ENCODE measurements at places on chromosomes 3 and 15. TPM values are rescaled to one million over a fixed set of nuclear protein-coding genes. Genes with fewer than 3 reads are reported as not detected.

DNA sequence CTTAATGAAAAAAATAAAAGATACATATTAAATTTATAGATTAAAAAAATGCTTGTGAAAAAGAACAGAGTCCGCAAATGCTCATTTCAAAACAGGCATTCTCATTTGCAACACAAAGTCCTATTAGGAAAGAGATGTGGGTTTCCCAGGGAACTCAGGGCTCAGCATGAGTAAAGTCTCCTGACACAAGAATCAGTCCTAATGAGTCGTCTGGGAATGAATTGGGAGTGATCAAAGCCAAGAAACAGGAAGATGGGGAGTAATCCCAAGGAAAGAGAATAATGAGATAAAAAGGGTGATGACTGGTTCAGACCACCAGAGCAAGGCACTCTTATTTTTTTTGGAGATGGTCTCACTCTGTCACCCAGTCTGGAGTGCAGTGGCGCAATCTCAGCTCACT lies 443.7 kb downstream of the NR2F2 start:
- DNase-seq = no peak

Gene OR5H14
- total RNA-seq = not detected

Gene ERC2
- not detected for total RNA-seq

- no peak for DNase-seq
These were observed 75.6 kb upstream of the AGBL1 start for GRCh38 chr15:86004061-86004460.

DNA sequence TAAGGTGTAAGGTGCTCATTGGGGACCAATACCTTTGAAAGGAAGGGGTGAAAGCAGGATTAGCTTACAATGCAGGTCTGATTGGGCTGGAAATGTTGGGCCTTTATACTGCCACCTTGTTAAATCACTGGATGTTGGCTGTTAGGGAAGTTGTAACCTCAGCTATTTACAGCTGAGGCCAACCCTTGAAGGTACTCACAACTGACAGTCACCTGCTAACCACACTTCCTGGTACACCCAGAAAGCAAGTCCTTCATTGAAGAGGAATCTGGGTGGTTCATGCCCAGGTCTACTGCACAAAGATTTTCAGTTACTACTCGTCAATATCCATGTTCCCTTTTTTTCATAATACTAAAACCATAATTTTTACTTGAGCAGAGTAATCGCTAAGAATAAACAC lies 65.4 kb upstream of the CLDN18 start:
- DNase-seq = no peak

Gene GUCA1C
- not detected for total RNA-seq

GRCh38 chr3:39094851-39095677 lies 12.4 kb downstream of the GORASP1 start:
- DNase-seq = no peak

- no peak for DNase-seq
These were observed 845.1 kb upstream of the NR2F2 start for GRCh38 chr15:95485367-95485766.

- no peak for DNase-seq
These were observed 135.0 kb upstream of the UBE2E2 start for GRCh38 chr3:23068016-23068728.

DNA sequence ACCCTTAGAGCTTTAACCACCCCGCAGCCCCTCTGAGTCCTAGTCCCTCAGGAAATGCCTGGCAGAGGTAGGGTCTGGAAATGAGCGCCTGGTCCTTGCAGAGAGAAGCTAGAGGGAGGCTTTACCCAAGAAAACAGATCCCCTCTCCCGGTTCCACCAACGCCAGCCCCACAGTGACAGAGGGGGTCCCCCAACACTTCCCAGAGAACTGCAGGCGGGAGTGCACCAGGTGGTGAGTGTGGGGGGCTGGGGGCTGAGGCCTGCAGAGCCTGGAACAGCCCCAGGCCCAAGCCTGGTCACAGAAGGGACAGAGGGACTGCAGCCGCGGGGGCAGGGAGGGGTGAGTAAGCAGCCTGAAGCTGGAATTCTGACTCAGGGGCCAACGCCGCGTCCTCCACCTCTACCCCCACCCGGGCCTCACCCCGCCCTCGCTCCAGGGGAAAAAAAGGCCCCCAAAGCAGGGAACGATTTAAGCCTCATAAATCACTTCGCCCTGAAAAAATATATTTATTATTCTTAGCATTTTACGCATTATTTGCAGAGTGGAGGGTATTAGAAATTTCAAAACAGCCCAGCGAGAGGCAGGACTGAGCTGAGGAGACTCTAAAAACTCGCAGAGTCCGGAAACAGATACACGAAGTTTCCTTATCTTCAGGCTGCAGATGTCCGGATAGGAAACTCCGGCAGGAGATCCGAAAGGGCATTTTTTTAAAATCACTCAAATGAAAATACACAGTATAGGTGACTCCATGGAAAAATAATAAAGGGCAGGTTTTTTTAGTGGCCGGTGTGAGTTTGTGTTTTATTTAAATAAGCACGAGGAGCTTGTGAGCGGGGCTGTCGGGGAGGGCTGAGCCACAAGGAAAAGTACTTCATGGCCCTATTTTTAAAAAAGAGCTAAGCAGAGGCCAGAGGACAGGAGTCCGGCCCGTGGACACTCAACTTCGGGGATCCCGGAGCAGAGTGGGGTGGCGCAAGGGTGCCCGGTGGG lies 10.0 kb downstream of the GATA2 start:
- DNase-seq = no peak

Gene ROBO2
- total RNA-seq = not detected

- no peak for DNase-seq
These were observed 43.2 kb downstream of the EHHADH start for GRCh38 chr3:185210621-185211142.

Gene VIPR1
- 7.5 TPM for total RNA-seq

DNA sequence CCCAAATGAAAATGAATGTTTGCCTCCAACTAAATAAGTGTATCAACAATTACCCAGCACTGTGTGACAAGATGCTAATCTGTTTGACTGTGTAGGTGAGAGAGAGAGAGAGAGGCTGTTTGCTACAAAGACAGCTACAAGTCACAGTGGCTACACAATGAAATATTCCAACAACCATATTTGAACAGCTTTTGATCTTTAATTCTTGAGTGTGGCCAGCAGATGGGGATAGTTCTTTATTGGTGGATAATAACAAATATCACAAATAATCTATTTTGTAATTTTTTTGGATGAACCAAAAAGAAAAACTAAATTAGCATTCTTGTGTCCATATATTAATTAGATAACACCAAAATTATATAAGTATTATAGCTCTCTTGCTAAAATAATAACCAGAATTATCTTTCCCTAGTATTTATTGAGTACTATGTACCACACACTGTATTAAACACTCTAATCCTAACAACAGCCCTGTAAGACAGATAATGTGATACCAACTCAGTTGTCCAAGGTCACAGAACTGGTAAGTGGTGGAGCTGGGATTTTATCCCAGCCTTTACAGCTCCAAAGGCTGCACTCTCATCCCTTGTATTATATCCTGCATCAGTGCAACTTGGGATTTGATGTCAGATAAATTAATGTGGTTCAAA lies 61.9 kb upstream of the C3orf80 start:
- DNase-seq = no peak

DNA sequence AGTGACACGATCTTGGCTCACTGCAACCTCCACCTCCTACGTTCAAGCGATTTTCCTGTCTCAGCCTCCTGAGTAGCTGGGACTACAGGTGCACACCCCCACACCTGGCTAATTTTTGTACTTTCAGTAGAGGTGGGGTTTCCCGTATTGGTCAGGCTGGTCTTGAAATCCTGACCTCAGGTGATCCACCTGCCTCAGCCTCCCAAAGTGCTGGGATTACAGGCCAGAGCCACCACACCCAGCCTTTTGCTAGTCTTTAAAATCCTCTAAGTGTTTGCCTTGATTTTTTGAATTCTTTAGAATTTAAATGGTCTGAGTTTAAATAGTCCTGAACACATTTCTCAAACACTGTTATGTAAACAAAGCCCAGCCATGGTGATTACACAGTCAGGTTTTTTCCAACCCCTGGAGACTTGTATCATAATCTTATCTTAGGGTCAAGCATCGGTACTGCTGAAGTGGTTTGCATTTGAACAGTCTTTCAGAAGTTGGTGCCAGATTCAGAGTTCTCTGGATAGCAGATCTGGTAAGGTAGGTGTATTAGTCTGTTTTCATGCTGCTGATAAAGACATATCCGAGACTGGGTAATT lies 28.2 kb upstream of the PIAS1 start:
- DNase-seq = no peak

Gene ARPIN
- not detected for total RNA-seq

Gene SPESP1
- 1.1 TPM for total RNA-seq

- DNase-seq = no peak
These were observed 512.6 kb upstream of the NAALADL2 start for GRCh38 chr3:174346571-174346970.

Gene ABHD6
- total RNA-seq = 4.5 TPM

DNA sequence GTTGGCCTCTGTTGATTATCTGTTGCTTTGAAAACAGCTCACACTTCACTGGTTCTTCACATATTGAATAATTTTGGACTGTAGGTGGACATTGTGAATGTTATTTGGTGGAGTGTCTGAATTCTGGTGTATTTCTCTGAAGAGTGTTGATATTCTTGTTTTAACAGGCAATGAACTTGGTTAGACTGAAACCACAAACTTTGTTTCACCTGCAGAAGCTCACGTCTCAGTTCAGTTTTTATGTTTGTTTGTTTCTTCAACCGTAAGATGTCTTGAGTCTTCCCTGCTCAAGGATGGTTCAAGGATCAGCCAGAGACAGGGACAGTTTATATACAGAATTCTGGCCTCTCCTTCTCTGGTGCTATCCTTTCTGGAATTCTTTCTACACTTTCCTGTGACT lies 43.6 kb downstream of the C3orf20 start:
- DNase-seq = no peak

Gene UMPS
- total RNA-seq = 26.3 TPM

GRCh38 chr3:54538346-54538745 lies 389.5 kb downstream of the LRTM1 start:
- DNase-seq = no peak

Gene FEZF2
- not detected for total RNA-seq

GRCh38 chr3:70090322-70090913 lies 90.9 kb downstream of the SAMMSON start:
- no peak for DNase-seq

GRCh38 chr3:72204452-72204851 lies 419.5 kb upstream of the PROK2 start:
- no peak for DNase-seq

DNA sequence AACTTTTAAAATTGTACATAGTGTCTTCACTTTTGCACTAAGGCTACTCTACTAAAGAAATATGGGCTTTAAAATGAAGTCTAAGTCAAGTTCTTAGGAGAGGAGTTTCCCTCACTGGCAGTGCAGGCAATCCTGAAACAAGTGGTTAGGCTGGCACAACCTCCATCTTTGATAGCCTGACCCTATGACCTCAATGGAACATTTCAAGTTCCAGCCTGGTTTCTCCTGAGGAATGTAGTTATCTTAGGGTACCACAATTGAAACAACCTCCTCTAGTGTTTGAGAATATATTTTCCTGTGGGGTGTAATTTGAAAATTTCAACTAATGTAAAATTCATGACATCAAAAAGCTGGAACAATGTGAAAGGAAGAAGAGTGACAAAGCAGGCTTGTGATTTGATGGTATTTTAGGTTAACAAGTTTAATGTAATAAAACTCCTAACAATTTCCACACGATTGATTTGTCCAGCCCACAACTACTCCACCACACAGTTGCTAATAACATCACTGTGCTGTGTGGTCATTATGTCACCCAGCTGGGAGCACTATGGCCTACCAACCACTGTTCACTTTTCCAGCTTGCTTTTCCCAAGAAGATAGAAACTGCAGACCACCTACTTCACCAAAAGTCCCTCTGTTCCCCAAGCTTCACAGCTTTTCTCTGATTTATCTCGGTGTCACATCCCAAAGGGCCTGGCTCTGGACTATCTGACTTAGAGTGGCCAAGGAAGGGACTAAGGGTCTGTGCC lies 1.8 kb downstream of the WWTR1 start:
- no peak for DNase-seq

Gene GHSR
- not detected for total RNA-seq

Gene SERP1
- total RNA-seq = 98.5 TPM

- no peak for DNase-seq
These were observed 336.7 kb upstream of the ZNF717 start for GRCh38 chr3:76122007-76122406.

GRCh38 chr3:45434996-45435395 lies 46.6 kb downstream of the LARS2 start:
- no peak for DNase-seq

- DNase-seq = no peak
These were observed 192.4 kb upstream of the DPH6 start for GRCh38 chr15:35738370-35738769.

DNA sequence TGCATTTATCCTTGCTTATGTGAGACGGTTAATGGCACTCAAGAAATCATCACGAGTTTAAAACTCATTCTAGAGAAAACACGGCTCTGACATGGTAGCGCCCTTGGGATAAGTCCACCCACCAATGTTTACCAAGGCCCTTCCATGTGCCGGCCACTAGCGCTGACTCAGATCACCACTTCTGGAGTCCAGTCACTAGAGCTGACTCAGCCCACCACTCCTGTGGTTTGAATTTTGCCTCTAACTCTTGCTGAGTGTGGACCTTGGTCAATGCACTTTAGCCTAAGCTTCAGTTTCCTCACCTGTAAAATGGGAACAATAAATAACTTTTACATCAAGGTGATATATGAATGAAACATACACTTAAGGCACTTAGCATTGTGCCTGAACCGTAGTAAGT lies 358.4 kb upstream of the PROK2 start:
- DNase-seq = no peak

DNA sequence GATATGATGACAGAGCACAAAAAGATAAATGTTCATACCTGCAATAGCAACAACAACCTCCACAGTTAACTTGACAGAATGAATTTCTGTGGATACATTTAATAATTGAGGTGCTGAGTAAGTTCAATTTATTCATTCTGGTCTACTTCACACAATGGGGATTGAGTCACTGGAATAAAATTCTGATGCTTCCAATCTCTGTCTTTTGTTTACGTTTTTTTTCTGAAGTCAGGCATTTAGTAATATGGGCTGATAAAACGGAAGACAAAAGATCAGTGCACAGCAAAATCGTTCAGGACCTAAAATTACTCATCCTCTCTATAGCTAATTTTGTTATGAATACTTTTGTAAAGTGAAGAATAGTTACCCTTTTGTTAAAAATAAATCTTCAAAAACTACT lies 565.9 kb upstream of the CCDC54 start:
- no peak for DNase-seq
